ENCODE measurements at places on chromosomes 12 and 14. TPM values are rescaled to one million over a fixed set of nuclear protein-coding genes. Genes with fewer than 3 reads are reported as not detected.

Gene RPGRIP1
- total RNA-seq = 0.48 TPM

- no peak for DNase-seq
Measured at GRCh38 chr12:21860534-21860933, 80.7 kb downstream of the ABCC9 start.

DNA sequence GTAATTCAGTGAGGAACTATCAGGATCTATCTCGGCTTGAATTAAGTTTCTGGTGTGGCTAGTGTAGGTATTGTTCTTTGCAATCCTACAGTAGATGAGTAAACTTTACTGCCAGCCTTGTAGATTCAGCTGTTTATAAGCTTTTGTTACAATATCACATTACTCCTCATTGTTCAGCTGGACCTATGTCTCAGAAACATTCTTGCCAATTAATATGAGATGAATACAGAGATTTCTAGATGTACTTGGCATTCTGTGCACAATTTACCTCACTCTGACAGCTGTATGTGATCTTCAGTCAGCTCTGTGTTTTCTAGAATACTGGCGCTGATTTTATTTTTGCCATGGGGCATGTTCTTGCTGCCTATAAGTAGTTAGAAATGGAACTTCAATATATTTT lies 55.7 kb downstream of the METTL25 start:
- DNase-seq = no peak

DNA sequence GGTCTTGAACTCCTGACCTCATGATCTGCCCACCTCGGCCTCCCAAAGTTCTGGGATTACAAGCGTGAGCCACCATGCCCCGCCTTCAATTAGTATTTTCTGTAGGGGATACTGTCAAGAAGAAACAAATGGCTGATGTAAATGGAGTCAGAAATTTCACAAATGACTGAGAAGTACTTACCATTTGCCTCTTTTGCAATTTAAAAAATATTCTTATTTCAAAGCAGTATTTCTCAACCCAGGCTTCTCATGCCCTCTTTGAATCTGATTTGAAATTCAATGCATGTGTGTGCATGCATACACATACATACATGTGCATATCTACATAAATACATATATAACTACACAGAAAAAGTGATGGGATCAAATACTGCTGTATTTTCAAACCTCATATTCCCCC lies 4.4 kb downstream of the PSMA6 start:
- no peak for DNase-seq
